ENCODE measurements at places on chromosomes 6 and 20. TPM values are rescaled to one million over a fixed set of nuclear protein-coding genes. Genes with fewer than 3 reads are reported as not detected.

The TP53TG5 gene
- total RNA-seq = not detected

The HMGN4 gene
- 45.8 TPM for total RNA-seq

The CUL7 gene
- total RNA-seq = 20.1 TPM

The PRL gene
- not detected for total RNA-seq

The DOK5 gene
- 0.69 TPM for total RNA-seq

The MCCD1 gene
- not detected for total RNA-seq

Measured in upper lobe of right lung (tissue), 1 donor.